ENCODE measurements at places on chromosomes 7 and 10. TPM values are rescaled to one million over a fixed set of nuclear protein-coding genes. Genes with fewer than 3 reads are reported as not detected.
A peak's percentile ranks its signal among the peaks of the same experiment; 100 is the strongest.

The MRLN gene
- total RNA-seq = not detected

The SPDYE17 gene
- total RNA-seq = not detected

The ABCC2 gene
- total RNA-seq = 46.2 TPM

The EBLN1 gene
- total RNA-seq = not detected

The THAP5 gene
- 23.5 TPM for total RNA-seq

The PGAM1 gene
- total RNA-seq = 184 TPM

The TNS3 gene
- 123 TPM for total RNA-seq

The UPK3BL2 gene
- 12.6 TPM for total RNA-seq

The C10orf71 gene
- total RNA-seq = not detected

The LIPJ gene
- total RNA-seq = not detected

The SUGCT gene
- total RNA-seq = 8.3 TPM

DNA sequence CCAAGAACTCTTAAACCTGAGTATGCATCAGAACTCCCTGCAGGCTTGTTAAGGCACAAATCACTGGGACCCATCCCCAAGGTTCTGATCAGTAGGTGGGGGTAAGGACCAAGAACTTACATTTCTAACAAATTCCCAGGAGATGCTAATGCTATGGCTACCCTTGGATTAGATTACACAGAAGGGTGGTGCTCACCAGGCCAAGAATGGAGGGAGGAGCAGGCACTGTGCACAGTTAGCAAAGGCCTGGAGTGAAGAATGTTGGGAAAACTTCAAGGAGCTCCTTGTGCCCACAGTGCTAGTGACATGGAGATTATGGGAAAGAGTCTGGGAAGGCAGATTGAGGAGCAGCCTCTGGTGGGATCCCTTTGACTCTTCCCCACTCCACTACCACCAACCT lies 1.9 kb downstream of the PRSS2 start:
- no peak for DNase-seq

- no peak for DNase-seq
Observed at GRCh38 chr10:120891365-120891764, 40.2 kb downstream of the WDR11 start.

DNA sequence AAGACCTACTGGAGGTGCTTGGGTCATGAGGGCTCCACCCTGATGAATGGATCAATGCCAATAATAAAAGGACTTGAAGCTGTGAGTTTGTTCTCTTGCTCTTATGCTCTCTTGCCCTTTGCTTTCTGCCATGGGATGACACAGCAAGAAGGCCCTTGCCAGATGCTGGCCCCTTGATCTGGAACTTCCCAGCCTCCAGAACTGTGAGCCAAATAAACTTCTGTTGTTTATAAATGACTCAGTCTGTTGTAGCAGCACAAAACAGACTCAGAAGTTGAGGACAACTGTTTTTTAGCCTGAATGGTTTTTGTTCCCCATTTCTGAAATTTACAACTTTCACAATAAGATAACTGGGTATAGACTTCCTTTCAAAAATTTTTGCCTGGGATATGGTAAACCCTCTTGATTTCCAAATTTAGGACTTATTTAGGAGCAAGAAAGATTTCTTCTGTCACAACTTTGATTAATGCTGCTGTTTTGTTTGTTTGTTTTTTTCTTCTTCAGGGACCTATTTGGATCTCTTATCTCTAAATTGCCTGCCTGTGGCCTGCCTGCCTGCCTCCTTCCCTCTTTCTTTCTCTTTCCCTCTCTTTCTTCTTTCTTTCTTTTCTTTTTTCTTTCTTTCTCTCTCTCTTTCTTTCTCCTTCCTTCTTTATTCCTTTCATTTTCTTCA lies 12.1 kb downstream of the ENTPD1 start:
- no peak for DNase-seq

DNA sequence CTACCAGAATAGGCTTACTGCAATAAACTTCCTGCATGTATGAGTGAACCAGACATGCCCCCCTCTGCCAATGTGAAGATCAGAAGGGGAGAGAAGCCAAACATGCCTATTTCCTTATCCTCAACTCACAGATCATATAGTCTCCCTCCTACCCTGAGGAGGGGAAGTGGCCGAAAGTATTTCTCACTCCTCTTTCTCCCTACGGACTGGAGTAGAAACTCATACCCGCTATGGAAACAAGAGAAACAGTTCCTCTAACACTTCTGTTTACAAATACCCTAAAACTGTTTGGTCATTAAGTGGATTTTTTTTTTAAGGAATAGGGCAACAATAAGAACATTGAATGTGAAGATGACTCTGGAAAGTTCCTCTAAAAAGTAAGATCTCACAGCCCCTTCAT lies 31.4 kb downstream of the CCNJ start:
- DNase-seq = no peak

GRCh38 chr7:9391221-9391620 lies 957.8 kb downstream of the NXPH1 start:
- no peak for DNase-seq

DNA sequence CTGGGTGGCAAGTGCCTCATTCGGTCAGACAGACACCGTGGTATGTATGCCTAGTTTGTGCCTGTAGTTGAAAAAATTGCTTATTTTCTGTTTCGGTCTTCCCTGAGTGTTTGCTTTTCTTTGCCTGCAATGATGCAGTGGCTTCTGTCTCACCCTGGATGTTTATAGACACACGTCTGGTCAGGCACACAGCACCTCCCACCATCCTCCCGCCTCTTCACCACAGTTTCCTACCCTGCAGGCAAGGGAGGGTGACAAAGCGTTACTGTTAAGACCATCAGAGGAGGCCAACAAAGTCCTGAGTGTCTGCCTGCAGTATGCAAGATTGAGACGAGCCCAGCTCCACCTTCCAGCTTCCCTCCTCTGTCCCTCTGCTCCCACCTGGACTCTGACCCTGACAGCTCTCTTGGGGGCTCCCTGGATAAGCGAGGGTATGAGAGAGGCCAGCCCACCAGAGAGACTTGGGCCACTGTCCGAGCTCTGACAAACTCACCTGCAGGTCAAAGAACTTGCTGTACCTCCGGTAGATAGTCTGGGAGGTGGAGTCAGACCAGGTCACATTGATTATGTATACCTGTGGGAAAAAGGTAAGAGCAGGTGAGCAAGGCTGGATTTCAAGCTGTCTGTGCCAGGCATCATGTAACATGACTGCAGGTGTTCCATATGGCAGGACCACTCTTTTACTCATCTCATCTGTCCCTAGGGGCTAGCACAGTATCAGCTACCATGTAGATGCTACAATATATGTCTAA lies 54.4 kb downstream of the SH3PXD2A start:
- DNase-seq = no peak

GRCh38 chr7:112112822-112113255 lies 93.4 kb downstream of the DOCK4 start:
- no peak for DNase-seq

DNA sequence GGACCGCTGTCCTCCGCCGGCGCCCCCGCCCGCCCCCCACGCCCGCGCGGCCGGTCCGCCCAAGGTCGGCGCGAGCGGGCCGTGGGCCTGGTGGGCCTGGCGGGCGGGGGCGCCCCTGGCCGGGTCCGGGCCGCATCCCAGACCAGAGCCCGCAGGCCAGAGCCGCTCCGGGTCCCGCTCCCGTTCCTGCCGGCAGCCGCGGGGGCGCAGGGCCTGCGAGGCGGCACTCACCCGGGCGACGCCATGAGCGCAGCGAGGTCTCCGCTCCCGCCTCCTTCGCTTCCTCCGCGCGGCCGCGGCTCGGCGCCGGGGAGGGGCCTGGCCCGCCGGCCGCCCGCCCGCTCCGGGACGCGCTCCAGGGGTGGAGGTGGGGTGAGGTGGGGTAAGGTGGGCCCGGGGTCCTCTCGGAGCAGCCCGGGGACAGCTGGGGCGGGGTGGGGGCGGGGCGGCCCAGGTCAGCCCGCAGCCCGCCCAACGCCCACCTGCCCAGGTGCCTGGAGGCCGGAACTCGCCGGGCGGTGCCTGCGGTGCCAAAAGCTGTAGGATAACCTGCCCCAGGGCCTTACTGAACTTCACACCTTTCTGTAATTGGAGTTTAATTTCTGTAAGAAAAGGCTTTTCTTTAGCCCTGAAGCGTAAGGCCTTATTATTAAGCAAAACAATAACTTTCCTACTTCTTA lies at the start of gene URGCP:
URGCP (minus strand) TSS at position 266 of the 680 bp plus-strand sequence; CDS start at position 245, 21 bp downstream.
- peak; percentile 66 for DNase-seq

GRCh38 chr10:117312430-117312829 lies 62.8 kb downstream of the PDZD8 start:
- DNase-seq = no peak

DNA sequence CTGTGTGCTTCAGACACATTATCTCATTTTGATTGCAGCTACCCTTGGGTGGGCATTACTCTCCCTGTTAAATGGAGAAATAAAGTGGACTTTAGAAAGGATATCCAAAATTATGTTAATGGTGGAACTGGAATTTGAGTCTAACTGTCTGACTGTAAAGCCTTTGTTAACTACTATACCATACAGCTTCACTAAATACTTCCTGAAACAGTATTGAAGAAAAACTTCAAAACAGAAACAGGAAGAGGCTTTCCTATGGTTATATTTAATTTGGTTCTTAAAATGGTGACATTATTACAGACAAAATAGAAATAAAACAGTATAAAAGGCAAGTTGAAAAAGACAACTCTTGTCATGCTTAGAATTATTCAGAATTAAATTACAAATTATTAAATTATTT lies 25.0 kb downstream of the SPAG6 start:
- DNase-seq = no peak

DNA sequence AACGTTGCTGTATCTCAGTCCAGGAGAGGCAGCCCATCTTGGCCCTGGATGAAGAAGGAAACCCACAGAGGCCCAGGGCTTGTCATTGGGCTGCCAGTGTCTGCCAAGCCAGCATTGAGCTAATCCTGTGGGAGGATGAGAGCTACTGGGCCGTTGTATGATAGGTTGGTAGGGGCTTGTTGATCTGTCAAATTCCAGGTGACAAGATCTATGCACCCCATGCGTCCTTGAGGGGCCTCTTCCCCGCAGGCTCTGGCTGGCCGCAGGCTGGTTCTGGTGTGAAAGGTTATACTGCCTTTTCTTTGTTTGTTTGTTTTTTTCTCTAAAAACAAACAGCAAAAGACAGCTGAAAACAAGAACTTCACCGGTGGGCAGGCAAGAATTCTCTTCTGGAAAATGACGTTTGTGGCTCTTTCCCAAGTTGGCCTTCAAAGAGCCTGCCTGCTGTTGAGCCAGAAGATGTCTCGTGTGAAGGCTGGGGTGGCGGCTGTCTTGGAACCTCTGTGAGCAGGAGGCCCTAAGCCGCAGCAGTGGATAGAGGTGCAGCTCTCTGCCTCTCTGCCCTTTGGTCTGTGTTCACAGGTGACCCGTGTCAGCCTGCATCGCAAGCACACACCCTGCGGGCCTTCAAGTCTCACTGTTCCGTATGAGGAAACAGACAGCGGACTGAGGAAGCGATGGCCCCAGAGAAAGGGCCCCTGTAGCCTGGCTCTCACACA lies 23.3 kb downstream of the CYP17A1 start:
- peak; percentile 87 for DNase-seq

DNA sequence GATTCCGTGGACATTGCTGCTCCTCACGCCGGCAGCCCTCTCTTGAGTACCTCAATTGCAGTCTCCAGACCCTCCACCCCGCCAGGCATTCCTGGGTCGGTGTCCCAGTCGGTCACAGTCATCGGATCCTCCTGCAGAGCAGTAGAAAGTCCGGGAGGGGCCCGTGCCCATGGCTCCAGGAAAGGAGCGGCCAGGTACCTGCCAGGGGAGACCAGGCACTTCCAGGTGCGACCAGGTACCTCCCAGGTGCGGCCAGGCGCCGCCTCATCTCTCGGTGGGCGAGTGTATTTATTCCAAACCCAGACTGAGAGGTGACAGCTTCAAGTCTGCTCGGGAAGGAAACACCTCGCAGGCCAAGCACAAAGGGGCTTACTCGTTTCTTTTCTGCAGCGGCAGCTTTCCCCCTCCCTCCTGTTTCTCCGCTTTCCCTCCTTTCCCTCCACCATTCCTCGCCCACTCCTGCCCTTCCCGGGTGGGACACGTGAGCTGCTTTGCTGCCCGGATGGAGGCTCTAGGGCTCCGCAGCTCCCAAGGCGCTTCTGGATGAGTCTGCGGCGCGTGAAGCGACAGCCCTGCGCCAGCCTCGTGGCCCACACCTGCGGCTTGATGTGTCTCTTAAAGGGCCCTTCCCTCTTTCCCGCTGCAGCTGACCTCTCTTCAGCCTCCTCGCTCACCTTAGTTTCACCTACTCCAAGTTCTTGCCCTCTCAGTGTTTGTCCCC lies 39.4 kb upstream of the AGK start:
- DNase-seq = peak; percentile 46

GRCh38 chr7:120742372-120742771 lies 115.6 kb downstream of the TSPAN12 start:
- DNase-seq = no peak

GRCh38 chr10:86139066-86139657 lies 227.4 kb downstream of the GRID1 start:
- DNase-seq = no peak

GRCh38 chr10:5854131-5854475 lies 35.6 kb downstream of the ANKRD16 start:
- no peak for DNase-seq

DNA sequence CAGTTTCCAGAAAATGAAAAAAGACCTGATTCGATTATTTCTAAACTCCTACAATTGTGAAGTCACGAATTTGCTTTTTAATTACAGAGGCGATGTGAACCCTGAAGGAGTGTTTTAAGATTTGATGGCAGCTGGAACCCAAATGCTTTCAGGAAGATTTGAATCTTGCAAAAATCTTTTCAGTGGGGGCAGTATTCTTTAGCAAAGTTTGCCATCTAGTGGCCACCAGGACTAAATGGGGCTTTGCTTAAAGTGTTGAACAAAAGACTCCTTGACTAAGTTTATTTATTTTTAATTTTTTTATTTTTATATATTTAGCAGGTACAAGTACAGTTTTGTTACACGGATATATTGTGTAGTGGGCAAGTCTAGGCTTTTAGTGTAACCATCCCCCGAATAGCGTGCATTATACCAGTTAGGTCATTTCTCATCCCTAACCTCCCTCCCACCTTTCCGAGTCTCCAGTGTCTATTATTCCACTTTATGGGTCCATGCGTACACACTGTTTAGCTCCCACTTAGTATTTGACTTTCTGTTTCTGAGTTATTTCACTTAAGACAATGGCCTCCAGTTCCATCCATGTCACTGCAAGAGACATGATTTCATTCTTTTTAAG lies 98.8 kb downstream of the CACNB2 start:
- no peak for DNase-seq

GRCh38 chr10:36178616-36179015 lies 536.5 kb upstream of the FZD8 start:
- no peak for DNase-seq

GRCh38 chr10:124704428-124705380 lies 39.5 kb downstream of the FAM53B start:
- DNase-seq = peak; percentile 48

DNA sequence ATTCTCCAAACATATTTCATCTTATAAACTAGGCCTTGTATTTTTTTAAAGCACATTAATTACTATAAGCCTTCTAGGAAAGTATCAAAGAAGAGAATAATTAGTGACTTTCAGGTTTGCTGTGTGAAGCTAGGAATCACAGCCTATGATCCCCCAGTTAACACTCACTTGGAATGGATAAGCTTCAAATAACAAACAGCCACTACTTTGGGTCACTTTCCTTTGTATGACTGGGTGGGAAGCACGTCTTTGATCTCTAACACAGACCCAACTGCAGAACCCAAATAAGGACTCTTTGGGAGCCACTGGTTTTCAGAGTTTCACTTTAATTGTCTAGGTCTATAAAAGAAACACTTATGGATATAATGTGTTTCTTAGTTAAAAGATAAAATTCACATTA lies 769.3 kb downstream of the MAGI2 start:
- DNase-seq = no peak
